Stimulated activated CD8-positive, alpha-beta memory T cell treated with anti-CD3 and anti-CD28 coated beads, Interleukin-4, amount 100 ng/mL, for 48 hours (primary cell): ENCODE measurements at places on chromosomes 7 and 10.

DNA sequence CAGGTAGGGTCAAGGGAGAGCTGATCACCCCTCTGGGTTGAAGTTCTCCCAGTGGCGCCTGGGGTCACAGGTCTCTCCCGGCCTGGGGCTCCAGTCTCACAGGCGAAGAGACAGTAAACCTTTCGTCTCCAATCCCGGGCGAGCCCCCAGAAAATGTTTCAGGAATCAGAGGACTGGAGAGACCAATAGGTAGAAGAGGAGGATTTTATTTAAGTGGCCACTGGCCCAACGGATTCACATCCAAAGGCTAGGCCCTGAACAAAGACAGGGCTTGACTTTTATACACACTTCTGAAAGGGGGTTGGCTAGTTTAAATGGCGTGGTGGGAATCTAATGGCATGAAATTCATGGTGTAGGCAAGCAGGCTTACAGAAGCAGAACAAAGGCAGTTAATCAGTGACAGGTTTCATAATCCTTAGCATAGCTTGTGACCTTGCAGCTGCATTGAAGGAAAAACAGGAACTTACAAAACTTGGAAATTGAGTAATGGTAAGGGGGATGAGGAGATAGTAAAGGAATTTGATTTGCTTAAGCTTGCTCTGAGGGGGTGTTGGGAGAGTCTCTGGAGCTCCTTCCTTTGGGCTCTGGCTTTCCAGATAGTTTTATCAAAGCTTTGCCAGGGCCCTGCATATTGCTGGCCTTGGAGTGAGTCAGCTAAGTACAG lies 105.5 kb downstream of the TRIM24 start:
- no peak for DNase-seq

- DNase-seq, result no peak
These were observed 62.2 kb downstream of the LANCL2 start for GRCh38 chr7:55427342-55427741.

DNA sequence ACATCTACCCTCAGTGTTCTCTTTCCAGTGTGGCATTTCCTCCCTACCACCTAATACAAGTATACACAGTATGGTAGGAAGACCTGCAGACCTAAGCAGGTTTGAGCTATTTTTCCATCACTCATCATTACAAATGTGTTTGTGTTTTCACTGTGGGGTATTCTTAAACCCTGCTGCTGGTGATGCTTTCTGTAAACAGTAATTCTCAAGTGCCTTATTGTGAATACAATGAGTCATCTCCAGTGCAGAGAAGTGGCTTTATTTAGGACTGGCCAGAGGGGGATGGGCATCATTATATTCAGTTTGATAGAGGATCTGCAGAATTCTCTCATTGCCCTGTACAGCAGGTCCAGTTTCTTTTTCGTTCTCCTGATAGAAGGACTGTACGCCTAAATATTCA lies 63.7 kb downstream of the GRM8 start:
- DNase-seq, result no peak

- DNase-seq, result no peak
These were observed 34.9 kb upstream of the ZNF488 start for GRCh38 chr10:47418966-47419365.

DNA sequence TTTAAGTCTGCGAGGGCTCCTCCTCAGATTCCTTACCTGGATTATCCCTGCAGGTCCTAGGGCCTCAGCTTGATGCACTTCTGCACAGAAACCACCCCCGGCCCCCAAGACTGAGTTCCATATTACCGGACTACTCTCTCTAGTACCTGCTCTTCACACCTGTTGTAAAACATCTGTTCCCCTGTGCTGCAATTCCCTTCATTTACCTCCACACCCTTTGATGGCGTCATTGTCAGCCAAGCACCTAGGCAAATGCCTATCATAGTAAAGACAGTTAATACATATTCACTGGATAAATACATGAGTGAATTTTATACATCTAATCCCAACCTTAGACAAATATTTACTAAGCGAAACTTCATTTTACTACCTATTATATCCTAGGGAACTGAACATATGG lies 275.5 kb downstream of the PLXDC2 start:
- no peak for DNase-seq

- DNase-seq, result no peak
These were observed 57.8 kb downstream of the RASGEF1A start for GRCh38 chr10:43209074-43209455.

DNA sequence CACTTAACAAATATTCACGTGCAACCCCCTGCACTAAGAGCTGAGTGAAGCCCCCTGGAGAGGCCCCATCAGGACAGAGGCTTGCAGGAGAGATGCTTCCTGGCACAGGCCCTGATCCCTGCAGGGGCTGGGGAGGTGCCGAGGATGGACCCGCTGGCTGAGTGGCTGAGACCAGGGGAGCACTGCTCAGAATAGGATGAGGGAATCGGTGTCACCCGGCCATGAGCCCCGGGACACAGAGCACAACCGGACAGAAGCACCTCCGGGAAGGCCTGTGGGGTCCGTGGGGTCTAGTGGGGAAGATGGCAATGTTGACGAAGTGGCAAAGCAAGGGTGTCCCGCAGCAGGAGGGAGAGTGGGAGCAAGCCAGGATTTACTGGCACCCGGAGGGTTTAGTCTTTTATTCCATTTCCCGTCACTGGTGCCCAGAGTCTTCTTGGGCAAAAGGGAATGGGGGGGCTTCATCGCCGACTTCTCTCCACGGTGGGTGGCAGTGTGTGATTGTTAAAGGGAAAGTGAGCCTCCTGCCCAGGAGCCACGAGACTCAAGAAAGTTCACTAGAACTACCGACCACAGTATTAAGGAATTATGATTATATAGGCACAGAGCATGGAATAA lies 140.7 kb downstream of the ADARB2 start:
- no peak for DNase-seq
